ENCODE measurements at places on chromosomes 12 and 14. TPM values are rescaled to one million over a fixed set of nuclear protein-coding genes. Genes with fewer than 3 reads are reported as not detected.

DNA sequence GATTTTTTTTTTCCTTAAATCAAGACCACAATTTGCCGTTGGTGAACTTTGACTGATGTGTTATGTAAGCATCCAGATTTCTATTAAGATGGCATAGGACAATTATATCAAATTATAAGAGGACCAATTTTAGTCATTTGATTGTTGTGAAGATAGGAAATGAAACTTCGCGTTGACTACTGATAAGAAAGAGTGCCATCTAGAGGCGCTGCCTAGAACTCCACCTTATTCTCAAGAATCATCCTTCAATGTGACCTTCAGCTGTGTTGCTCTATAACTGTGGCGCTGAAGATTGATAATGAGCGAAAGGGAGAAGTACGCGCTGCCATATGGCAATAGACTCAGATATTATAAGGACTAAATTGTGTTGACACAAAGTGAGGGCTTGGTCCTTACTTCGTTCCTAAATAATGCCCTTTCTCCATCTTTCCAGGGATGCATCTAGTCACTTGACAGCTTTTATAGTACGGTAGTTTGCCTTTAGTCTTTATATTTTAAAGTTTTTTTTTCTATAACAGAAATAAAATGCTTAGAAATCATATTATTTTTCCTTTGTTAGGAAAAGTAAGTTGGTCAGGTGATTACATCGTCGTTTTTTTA, 350.8 kb upstream of the STXBP6 start:
- peak; percentile 16 for DNase-seq

- no peak for DNase-seq
Observed at GRCh38 chr14:99186956-99187690, 84.9 kb downstream of the BCL11B start.

CBX5 gene
- 78.1 TPM for polyA plus RNA-seq

MUCL1 gene
- polyA plus RNA-seq, result not detected

GRCh38 chr12:120301962-120302815, at the start of gene SIRT4:
Gene SIRT4, plus strand, starts transcription at chr12:120302321. Its CDS starts 1,241 bp downstream, at chr12:120303562.
- DNase-seq, result peak; percentile 87

DNA sequence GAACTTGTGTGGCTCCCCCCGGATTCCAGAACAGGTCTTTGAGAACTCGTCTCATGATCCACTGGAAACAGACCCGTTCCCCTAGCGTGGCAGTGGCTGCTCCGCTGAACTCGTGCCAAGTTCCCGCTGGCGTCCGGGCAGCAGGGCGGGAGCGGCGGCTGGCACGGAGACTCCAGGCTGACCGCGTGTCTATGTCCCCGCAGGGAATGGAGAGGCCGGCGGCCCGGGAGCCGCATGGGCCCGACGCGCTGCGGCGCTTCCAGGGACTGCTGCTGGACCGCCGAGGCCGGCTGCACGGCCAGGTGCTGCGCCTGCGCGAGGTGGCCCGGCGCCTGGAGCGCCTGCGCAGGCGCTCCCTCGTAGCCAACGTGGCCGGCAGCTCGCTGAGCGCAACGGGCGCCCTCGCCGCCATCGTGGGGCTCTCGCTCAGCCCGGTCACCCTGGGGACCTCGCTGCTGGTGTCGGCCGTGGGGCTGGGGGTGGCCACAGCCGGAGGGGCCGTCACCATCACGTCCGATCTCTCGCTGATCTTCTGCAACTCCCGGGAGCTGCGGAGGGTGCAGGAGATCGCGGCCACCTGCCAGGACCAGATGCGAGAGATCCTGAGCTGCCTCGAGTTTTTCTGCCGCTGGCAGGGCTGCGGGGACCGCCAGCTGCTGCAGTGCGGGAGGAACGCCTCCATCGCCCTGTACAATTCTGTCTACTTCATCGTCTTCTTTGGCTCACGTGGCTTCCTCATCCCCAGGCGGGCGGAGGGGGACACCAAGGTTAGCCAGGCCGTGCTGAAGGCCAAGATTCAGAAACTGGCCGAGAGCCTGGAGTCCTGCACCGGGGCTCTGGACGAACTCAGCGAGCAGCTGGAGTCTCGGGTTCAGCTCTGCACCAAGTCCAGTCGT, 1.5 kb downstream of the APOLD1 start:
- DNase-seq, result peak; percentile 87

DNA sequence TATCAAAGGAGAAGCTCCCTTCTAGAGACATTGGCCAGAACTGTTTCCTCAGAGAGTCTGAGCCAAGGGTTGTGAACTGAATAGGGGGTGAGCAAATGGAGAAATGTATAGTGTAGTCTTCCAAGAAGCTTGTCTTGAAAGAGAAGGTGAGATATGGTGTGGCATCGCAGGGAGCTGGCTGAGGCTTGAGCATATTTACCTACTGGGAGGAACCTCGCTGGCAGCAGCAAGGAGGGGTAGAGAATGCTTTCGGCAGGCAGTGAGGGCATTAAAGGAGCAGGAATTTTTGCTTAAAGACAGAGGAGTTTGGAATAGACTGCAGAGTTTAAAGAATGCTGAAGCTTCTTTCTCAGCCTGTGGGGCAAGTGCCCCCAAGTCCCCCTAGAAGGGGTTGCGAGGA, 59.3 kb upstream of the PRMT8 start:
- no peak for DNase-seq

DNA sequence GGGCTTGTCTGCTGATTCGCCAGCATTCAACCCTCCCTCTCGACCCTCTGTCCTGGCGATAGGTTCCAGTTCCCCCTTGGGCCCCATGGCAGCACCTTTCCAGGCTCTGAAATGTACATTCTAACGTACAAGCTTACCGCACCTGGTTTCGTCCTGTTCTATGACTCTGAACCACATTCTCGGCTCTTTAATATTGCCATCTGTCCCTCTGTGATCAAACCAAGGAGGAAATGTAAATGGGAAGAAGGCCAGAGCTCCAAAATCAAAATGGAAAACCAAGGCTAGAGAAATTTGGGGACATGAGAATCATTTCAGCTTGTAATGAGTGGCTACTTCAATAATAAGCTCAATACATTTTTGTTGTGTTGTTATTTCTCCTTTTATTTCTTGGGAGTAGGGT, 117.2 kb downstream of the TTC7B start:
- DNase-seq, result no peak

GRCh38 chr12:4106621-4107020, 166.9 kb upstream of the CCND2 start:
- no peak for DNase-seq

DNA sequence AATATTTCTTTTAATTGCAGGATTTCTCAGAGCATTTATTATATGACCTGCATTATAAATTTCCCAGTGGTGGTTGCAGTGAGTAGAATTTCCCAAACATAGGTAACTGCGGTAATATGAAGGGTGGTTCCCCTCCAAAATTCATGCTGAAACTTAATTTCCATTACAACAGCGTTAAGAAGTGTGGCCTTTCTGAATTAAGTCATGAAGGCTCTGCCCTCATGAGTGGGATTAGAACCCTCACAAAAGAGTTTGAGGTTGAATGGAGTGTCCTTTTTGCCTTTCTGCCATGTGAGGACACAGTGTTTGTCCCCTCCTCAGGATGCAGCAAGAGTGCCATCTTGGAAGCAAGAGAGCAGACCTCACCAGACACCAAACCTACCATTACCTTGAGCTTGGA, 233.6 kb downstream of the KTN1 start:
- no peak for DNase-seq
